ENCODE measurements at places on chromosomes 12 and 14.

DNA sequence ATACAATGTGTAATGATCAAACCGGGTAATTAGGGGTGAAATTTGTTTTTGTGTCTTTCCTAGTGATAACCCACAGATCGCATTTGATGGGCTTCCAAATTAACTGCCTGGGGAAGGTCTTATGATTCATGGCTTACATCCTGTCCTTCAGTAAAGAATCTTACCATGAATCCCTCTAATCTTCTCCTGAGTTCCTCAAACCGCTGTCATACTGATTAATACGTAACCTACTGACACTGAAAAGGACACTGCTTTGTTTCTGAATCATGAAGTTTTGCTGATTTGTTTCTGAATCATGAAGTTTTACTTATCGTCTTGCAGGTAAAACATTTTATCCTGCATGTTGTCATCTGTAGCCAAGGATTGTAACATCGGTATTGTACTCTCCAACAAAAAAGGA lies 52.0 kb upstream of the CRY1 start:
- no peak for DNase-seq

- no peak for DNase-seq
Observed at GRCh38 chr14:78498062-78498595, 328.0 kb downstream of the NRXN3 start.

- no peak for DNase-seq
Observed at GRCh38 chr12:6047249-6048237, 76.9 kb downstream of the VWF start.

- no peak for DNase-seq
Observed at GRCh38 chr14:62692490-62693106, 352.7 kb downstream of the KCNH5 start.

- no peak for DNase-seq
Observed at GRCh38 chr12:109582636-109583035, 9.0 kb downstream of the MVK start.

GRCh38 chr12:29895966-29896365 lies 112.2 kb upstream of the TMTC1 start:
- no peak for DNase-seq

GRCh38 chr12:42031847-42032564 lies 112.7 kb downstream of the GXYLT1 start:
- no peak for DNase-seq

GRCh38 chr12:78002878-78003277 lies 172.2 kb downstream of the NAV3 start:
- DNase-seq, result no peak

GRCh38 chr14:55645145-55645544 lies 65.1 kb downstream of the KTN1 start:
- no peak for DNase-seq

GRCh38 chr12:541676-542324 lies 82.1 kb downstream of the B4GALNT3 start:
- DNase-seq, result no peak

DNA sequence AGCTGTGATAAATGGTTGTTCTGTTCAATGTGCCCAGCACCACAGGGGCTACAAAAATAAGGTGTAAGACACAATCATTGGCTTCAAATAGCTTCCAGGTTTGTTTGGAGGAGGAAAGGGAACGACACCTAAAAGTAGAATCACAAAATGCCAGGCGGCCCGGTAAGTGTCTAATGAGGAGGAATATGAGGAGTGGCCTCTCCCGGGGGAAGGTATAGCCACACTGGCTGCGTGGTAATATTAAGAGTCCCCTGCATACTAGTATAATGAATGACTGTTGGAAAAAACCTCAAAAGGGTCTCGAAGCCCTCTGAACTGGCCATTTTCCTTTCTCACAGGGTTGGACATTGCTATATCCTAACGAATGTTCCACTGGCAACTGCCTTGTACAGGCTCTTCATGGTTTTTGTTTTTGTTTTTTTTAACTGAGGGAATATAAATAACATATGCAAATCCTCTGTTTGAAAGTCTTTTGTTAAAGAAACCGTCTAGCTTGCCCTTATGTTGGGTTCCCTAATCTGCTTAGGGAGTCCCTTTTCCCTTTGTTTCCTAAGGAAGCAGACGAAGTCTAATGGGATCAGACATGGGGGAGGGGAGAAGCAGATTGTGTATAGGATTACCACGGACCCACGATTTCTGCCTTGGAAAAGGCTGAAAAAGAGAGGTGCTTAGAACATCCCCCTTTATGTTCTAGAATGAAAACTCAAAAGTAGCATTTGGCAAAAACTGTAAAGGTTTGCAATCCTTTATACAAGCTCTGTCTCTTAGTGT lies 4.2 kb downstream of the CCDC60 start:
- no peak for DNase-seq

- no peak for DNase-seq
Observed at GRCh38 chr12:14310866-14311265, 54.6 kb upstream of the ATF7IP start.

DNA sequence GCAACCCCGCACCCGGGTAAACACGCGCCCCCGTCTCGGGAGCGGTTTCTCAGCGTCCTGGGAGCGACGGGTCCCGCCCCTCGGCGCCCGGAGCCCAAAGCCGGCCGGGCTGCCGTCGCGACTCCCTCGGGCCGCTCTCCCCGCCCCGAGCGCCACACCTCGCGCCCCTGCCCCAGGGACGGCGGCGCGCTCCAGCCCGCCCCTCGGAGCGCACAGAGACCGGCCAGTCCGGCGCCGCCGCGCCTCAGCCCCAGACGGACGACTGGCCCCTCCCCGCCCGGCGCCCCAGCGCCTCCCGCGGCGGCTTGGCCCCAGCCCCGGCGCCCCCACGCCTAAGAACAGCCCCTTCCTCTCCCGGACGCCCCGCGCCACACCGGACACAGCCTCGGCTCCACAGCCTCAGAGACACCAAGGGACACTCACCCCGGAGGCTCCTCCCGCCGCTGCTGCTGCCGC lies 411 bp downstream of the BTBD7 start:
- DNase-seq, result peak; percentile 38

DNA sequence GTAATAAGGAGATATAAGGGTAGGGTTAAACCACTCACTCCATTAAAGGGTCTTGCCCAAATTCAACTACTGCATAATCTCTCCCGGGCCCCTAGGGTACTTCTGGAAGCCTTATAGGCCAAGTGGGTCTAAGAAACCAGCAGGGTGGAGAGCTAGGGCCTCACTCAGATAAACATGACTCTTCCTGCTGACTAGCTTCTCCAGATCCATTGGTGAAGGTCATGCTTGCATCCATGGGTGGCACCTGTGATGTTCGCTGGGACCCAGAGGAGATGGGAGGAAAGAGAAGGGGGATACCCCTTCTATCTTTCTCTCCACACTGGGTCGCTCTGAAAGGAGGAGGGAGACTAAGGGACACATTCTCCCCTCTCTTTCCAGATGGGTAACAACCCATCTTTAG lies 36.1 kb upstream of the HIGD1C start:
- DNase-seq, result no peak

DNA sequence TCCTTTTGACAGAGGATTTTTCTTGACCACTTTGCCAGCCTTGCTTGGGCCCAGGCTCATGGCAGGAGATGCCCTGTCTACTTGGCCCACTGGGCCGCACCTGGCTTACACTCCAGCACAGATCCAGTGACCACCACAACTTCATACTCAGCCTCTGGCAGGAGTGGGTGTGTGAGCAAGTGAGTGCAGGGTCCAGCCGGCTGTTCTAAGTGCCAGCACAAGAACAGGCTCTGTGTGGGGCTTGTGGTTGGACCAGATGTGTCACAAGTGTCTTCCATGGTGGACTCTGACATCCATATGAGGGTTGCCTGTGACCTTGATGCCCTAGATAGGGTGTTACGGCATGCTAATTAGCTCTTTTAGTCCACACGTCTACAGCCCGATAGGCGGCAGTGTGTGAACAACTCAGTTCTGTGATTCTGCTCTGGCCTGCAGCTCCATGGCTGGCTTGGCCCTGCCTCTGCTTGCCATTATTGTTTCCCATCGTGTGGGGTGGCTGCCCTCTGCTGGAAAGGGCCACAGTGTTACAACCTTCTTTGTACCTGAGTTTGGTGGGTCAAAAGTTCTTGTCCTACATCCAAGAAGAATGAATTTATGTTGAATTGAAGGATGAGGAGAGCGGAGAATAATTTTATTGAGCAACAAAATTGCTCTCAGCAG lies 1089.1 kb downstream of the SLC6A15 start:
- DNase-seq, result peak; percentile 24

DNA sequence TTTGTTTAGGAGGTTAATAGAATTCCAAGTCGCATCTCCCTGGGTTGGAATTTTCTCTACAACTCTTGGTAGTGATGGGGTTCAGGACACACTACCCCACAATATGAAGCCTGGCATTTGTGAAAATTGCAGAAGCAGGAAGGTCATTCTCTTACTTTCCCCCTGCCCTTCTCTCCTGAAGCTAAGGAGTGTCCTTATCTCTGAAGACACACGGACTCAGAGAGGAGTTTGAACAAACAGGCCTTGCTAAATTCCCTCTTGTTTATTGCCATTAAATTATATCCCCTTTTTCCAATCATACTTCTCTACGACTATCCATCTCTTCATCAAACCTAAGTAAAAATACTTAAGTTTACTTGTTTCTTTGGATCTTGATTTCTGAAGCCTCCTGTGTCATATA lies 443.0 kb downstream of the RAD51B start:
- no peak for DNase-seq

DNA sequence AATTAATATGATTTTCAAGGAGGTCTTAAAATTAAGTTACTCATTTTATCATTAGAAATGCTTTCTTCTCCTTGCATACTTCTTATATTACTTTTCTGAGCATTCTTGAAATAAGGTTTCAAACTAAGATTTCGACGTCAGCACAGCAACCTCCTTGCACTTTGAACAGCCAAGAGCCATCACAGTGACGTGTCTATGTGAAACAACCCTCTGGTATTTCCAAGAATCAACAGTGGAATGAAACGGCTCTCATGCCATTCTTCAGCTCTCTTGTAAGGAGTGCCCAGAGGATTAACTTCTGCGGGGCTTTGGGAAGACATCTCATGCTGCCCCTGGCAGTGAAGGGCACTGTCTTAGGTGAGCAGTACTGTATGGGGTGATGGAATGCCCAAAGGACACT lies 109.2 kb downstream of the EFCAB11 start:
- DNase-seq, result no peak

DNA sequence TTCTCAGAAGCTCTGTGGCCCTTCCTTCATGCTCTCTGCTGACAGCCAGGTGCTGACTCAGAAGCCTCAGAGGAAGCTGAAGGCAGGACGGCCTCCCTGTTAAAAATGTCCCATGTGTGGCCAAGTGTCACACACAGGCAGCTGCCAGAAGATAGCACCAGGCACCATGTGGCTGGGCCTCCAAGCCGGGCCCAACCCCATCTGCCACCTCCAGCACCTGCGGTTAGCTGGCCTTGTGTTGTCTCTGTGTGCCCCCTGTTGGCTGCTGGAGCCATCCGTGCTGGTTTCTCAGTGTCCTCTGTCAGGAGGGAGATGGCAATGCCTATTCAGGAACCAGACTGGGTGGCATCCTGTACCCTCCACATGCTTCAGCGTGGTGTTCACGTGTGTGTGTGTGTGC lies 63.2 kb downstream of the TSPAN11 start:
- peak; percentile 6 for DNase-seq

DNA sequence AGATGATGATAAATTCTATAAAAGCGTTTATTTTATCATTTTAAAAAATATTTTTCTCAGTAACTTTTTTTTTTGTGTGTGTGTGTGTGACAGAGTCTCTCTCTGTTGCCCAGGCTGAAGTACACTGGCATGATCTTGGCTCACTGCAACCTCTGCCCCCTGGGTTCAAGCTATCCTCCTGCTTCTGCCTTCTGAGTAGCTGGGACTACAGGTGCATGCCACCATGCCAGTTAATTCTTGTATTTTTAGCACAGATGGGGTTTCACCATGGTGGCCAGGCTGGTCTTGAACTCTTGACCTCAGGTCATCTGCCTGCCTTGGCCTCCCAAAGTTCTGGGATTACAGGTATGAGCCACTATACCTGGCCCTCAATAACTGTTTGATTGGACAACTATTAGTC lies 37.2 kb downstream of the PKP2 start:
- DNase-seq, result no peak

- no peak for DNase-seq
Observed at GRCh38 chr14:29077916-29078315, 311.3 kb downstream of the FOXG1 start.

DNA sequence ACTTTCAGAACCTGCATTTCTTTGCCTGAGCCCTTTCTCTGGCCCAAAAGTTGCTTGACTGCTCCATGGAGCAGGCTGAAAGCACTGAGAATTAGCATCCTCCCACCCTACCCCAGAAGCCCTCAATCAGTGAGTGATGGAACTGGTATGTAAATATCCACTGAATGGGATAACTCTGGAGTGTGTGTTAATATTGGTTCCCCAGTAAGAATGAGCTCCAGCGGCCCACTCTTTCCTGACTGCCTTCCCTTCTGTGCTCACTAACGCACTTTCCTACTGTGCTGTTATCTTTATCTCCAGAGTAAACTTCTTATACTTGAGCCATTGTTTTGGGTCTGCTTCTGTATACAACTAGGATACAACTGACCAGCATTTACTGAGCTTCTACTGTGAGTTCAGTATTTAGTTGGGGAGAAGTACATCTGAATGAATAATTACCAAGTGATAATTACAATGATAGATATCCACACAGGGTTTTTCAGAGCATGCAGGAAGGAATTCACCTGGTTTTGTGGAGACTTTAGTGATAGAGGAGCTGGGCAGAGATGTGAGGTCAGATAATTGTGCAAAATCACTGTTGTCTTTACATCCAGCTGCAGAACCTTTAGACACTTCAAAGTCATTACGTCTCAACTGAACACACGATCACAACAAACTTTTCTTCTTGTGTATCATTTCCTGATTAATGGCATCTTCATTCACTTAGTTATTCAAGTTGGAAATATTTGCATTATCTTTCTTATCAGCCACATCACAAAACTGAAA lies 149.2 kb upstream of the BTG1 start:
- DNase-seq, result no peak

DNA sequence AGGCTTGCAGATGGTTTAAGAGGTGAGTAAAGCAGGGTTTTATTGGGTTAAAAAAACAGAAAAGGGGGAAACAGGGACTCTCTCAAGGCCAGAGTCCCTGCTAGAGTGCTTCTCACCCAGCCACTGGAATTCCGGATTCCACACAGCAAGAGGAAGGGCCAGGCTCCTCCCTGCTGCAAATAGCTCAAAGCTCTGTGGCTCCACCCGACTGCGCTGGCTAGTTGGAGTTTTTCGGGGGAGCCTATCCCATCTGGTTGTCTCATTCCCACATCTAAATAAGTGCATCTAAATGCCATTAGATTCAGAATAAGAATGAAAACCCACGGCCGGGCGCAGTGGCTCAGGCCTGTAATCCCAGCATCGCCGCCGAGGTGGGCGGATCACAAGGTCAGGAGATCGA lies 791.5 kb downstream of the SLC16A7 start:
- DNase-seq, result no peak

- no peak for DNase-seq
Observed at GRCh38 chr14:79586989-79587598, 624.2 kb downstream of the DIO2 start.

- DNase-seq, result peak; percentile 32
Observed at GRCh38 chr12:132475304-132476037, 14.5 kb upstream of the FBRSL1 start.

DNA sequence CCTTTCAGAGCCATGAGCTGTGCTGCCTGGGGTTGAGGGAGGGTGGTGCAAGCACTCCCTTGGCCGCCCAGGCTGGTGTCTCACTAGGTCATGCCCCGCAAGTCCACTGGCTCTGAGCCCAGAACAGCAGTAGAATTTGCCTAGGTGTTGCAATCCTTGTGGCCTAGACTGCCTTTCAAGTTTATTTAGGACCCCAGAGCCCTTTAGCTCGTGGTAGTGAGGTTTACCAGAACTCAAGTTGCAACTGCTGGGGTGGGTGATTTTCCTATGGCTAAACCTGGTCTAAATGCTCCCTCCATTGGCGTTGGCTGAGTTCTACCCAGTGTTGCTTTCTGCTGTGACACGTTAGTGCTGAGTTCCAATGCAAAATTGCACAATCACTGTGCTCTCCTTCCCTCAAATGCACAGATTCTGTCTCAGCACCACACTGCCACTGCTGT lies 287.2 kb downstream of the BCAT1 start:
- no peak for DNase-seq
